Spinal cord (tissue), 10 donors: ENCODE measurements at places on chromosomes 6 and 20. TPM values are rescaled to one million over a fixed set of nuclear protein-coding genes. Genes with fewer than 3 reads are reported as not detected.
A peak's percentile ranks its signal among the peaks of the same experiment; 100 is the strongest.

Gene KCNQ5
- 9.2 TPM for total RNA-seq

Gene BMP6
- total RNA-seq = 29.6 TPM

Gene HSPA12B
- total RNA-seq = 14.8 TPM

Gene DZANK1
- total RNA-seq = 3.2 TPM

Gene PSMB9
- 9.0 TPM for total RNA-seq

Gene PGBD1
- 9.7 TPM for total RNA-seq

Gene SLA2
- 0.39 TPM for total RNA-seq

DNA sequence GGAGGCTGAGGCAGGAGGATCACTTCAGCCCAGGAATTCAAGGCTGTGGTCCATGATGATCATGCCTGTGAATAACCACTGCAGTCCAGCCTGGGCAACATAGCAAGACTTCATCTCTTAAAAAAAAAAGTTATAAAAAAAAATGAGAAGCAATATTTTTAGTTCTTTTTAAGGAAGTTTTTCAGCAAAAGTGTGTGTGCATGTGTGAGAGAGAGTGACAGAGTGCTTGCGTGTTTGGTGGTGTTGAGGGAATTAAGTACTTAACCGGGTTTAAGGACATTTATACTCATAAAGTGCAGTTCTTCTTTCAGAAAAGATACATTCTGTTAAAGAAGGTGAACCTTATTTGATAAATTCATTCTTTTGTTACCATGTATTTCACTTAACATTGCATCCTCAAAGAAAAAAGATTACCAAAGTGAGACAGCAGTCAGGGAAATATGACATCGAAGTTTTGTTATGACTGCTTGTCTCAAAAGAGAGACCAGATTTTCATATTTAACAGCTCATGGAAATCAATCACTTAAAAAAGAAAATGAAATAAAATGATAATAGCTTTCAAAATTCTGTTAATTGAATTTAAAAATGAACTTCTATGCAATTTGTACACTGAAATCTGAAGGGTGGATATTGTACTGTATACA is 254.7 kb downstream of the ARHGAP18 start:
- no peaks in the 10 kb centered on the region for H3K36me3 ChIP-seq
- no peak for DNase-seq
- H3K27me3 ChIP-seq = no peaks in the 10 kb centered on the region

- DNase-seq = no peak
- no peak overlapping the region for H3K4me3 ChIP-seq
- H3K4me1 ChIP-seq = no peaks in the 10 kb centered on the region
- no peaks in the 10 kb centered on the region for H3K27me3 ChIP-seq
- peaks cover 13% of the 10 kb centered on the region for H3K36me3 ChIP-seq
Measured at GRCh38 chr6:40393641-40394040, 193.5 kb downstream of the LRFN2 start.

GRCh38 chr6:20906945-20907344 is 372.7 kb downstream of the CDKAL1 start:
- H3K4me3 ChIP-seq = no peak overlapping the region
- H3K27me3 ChIP-seq = no peaks in the 10 kb centered on the region
- no peaks in the 10 kb centered on the region for H3K4me1 ChIP-seq

GRCh38 chr6:159059141-159059540 is 14.3 kb upstream of the TAGAP start:
- H3K36me3 ChIP-seq = no peaks in the 10 kb centered on the region
- no peak overlapping the region for H3K27ac ChIP-seq
- H3K27me3 ChIP-seq = no peaks in the 10 kb centered on the region

DNA sequence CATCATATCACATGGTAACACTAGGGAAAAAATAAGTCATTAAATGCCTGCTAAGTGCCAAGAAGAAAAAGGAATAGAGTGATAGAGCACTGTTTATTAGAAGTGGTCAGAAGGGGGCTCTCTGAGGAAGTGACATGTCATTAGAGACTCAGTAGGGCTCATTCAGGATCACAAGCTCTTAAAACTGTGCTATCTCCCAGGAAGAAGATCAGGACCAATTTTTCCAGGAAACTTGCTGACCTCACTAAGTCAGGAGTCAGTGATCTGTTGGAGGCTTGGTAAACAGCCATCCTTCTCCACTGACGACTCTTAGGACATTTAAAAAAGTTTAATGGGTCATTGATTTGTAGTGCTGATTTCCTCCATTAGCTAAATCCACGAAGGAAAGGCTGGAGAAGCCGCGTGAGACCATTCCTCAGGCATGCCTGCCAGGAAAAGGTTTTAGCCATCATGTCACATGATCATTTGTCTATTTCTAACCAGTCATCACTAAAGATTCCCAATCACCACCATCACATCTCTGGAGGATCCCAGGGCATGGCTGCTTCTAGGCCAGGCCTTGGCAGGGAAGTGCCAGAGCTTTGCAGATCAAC is 5.9 kb upstream of the PTPN1 start:
- DNase-seq = no peak
- H3K36me3 ChIP-seq = no peaks in the 10 kb centered on the region
- no peaks in the 10 kb centered on the region for H3K27me3 ChIP-seq
- H3K4me1 ChIP-seq = peaks cover under 1% of the 10 kb centered on the region
- H3K27ac ChIP-seq = no peak overlapping the region
- no peak overlapping the region for H3K4me3 ChIP-seq

GRCh38 chr6:105994591-105995390 is 91.3 kb upstream of the PRDM1 start:
- H3K27me3 ChIP-seq = peaks cover 93% of the 10 kb centered on the region
- H3K36me3 ChIP-seq = no peaks in the 10 kb centered on the region
- peak overlapping the region; percentile 44 for H3K4me3 ChIP-seq
- no peak overlapping the region for H3K27ac ChIP-seq
- peaks cover 26% of the 10 kb centered on the region for H3K4me1 ChIP-seq

DNA sequence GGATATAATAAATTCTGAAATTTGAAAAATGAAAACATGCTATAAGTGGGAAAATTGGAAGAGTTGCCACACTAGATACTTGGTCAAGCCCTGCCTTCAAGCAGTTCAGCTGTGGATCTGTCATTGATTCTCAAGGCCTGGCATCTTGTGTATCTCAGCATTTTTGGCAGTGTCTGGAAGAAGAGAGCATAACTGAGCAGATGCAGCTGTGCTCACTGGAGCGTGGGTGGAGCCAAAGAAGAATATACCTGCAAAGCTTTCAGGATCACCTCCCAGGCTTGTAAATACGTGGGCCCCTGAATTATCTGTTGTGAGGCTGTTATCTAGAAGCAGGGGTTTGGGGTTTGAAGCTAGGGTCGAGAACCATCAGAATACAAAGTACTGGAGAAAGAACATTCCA is 31.3 kb upstream of the CHD6 start:
- H3K36me3 ChIP-seq = no peaks in the 10 kb centered on the region
- no peak for DNase-seq
- peaks cover 4% of the 10 kb centered on the region for H3K4me1 ChIP-seq

DNA sequence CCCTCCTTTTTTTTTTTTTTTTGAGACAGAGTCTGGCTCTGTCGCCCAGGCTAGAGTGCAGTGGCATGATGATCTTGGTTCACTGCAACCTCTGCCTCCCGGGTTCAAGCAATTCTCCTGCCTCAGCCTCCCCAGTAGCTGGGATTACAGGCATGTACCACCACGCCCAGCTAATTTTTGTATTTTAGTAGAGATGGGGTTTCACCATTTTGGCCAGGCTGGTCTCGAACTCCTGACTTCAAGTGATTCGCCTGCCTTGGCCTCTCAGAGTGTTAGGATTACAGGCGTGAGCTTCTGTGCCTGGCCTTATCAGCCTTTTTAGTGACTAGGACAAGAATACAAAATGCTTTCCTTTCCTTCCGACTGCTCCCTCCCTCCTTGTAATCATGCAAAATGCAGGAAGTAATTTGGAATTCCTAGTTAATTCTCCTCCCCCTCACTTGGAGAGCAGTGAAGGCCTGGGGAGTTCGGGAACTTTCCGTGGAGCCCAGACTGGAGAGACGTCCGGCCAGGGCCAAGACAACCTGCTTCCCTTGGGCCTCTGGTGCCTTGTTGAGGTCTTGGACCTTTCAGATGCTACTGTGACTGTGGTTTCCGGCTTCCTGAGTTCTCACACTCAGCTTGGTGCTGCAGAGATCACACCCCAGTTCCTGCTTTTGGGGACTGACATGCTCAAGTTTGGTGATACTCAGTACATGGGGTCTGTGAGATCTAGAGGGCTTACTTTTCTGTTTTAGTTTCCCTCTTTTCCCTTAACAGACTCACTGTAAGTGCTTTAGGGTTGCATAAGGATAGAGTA is 3.9 kb upstream of the PHF20 start:
- H3K4me3 ChIP-seq = no peak overlapping the region
- H3K27ac ChIP-seq = peak overlapping the region; percentile 79
- DNase-seq = no peak
- H3K36me3 ChIP-seq = no peaks in the 10 kb centered on the region

- no peaks in the 10 kb centered on the region for H3K36me3 ChIP-seq
- no peak for DNase-seq
- no peak overlapping the region for H3K27ac ChIP-seq
- peaks cover 7% of the 10 kb centered on the region for H3K27me3 ChIP-seq
- peaks cover 31% of the 10 kb centered on the region for H3K4me1 ChIP-seq
Measured at GRCh38 chr20:63128367-63128766, 87.6 kb downstream of the YTHDF1 start.

GRCh38 chr20:35601990-35602389 is 13.6 kb upstream of the SPAG4 start:
- H3K27me3 ChIP-seq = peaks cover 26% of the 10 kb centered on the region
- no peak for DNase-seq
- H3K4me1 ChIP-seq = peaks cover 21% of the 10 kb centered on the region

- DNase-seq = peak; percentile 21
- H3K27ac ChIP-seq = no peak overlapping the region
- no peaks in the 10 kb centered on the region for H3K36me3 ChIP-seq
- H3K4me1 ChIP-seq = no peaks in the 10 kb centered on the region
Measured at GRCh38 chr6:47631269-47631772, 67.1 kb upstream of the ADGRF4 start.

DNA sequence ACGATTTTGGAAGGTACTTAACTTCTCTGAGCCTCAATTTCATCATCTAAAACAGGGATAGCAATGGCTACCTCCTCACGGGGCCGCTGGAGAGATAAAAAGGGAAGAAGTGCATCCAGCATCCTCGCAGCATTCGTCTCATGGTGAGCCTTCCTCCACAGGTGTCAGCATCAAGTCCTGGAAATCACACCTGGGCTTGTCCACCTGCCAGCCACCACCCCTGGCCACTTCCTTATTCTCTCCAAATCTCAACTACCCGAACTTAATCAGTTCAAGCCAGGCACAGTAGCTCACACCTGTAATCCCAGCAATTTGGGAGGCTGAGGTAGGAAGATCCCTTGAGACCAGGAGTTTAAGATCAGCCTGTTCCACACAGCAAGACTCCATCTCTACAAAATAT is 234.5 kb downstream of the LY86 start:
- no peak overlapping the region for H3K27ac ChIP-seq
- H3K27me3 ChIP-seq = peaks cover 3% of the 10 kb centered on the region
- no peaks in the 10 kb centered on the region for H3K36me3 ChIP-seq
- H3K4me1 ChIP-seq = peaks cover 12% of the 10 kb centered on the region
- no peak for DNase-seq

- no peak overlapping the region for H3K27ac ChIP-seq
- no peaks in the 10 kb centered on the region for H3K36me3 ChIP-seq
Measured at GRCh38 chr20:51098284-51098810, 75.4 kb upstream of the KCNG1 start.

DNA sequence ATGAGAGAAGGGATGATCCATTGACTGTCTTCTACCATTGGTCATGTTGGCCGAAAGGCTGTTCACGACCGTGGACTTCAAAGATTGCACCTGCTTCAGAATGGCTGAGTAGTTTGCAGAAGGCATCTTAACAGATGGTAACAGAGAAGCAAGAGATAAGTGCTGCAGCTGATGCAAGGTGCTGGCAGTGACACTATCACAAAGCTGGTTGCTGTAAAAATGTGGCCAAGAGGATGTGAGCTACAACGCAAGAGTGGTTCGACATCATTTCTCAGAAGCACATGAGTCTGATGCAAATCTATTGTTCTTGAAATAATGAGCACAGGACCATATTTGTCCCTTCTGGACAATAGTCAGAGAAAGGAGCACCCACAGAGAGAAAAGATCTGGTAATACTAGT is 27.0 kb upstream of the ANKEF1 start:
- no peak for DNase-seq
- no peaks in the 10 kb centered on the region for H3K4me1 ChIP-seq
- H3K27me3 ChIP-seq = no peaks in the 10 kb centered on the region
- H3K4me3 ChIP-seq = no peak overlapping the region
- H3K36me3 ChIP-seq = no peaks in the 10 kb centered on the region
- H3K27ac ChIP-seq = no peak overlapping the region
